NCI-H524 treated with DMSO at 0.1 percent for 48 hours (cell line): ENCODE measurements at places on chromosomes 6 and 20.

GRCh38 chr6:148274809-148275208, 67.8 kb upstream of the SASH1 start:
- DNase-seq, result no peak

- no peak for DNase-seq
Measured at GRCh38 chr20:62390317-62391164, 3.6 kb downstream of the RPS21 start.

DNA sequence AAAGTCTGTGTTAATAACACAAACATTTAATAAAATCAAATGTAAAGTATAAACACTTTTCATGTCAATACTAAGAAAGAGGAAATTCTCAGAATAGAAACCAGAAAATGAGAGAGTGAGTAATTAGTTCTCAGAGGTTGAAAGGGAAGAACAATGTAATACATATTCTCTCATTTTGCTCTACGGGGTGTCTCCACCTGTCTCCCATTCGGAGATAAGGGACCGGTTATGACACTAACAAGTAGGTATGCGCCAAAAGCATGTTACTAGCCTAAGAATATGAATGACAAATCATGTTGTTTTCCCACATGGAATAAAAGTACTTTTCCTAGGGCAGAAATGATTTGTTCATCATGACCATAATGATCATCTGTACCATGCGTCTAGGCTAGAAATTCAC, 35.6 kb upstream of the PRELID3B start:
- no peak for DNase-seq

DNA sequence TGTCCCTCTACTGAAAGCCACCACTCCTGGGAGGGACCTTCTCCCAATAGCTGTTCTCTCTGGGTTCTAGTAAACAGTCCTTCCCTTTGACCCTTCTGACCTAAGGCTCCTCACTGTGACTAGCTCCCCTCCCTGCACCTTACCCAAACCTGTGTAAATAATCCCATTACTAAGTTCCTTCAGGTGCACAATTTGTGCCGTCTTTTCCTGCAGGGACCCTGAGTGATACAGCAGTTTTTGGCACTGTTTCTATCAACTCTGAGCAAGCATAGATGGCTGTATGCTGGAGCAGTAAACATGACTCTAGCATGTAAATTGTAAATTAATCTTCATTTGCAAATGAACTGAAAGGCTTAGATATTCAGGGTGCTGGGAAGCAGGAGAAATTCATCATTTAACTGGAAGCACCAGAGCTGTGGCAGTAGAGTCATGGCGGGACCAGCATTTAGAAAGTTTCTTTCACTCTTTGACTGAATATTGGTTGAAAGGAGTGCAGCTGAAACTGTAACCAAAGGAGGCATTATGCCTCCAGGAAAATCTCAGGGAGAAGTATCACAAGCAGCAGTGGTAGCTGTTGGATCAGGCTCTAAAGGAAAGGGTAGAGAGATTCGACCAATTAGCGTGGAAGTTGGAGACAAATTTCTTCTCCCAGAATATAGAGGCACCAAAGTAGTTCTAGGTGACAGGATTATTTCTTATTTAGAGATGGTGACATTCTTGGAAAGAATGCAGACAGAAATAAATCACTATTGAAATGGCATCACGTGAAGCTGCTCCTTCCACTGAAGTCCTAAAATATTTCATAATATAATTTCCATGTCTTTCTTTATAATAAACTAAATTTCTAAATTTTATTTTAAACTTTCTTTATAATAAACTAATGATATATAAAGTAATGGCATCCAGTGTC, 117.8 kb downstream of the TCP11 start:
- DNase-seq, result no peak

DNA sequence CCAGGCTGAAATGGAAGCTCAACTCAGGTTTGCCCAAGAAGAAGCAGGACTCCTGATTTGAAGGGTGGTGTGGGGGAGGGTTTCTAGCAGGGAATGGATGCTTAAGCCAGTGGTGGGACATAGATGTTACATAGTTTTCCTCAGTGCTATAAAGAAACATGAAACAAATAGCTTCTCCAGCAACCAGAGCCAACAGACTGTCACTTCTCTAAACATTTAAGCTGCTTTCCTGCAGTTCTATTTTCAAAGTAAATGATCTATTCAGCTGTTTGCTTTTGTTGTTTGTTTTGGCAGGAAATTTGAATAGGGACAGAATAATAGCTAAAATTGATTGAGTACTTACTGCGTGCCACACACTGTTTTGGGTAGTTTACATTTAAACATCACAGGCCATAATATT, 169.0 kb downstream of the UST start:
- no peak for DNase-seq

DNA sequence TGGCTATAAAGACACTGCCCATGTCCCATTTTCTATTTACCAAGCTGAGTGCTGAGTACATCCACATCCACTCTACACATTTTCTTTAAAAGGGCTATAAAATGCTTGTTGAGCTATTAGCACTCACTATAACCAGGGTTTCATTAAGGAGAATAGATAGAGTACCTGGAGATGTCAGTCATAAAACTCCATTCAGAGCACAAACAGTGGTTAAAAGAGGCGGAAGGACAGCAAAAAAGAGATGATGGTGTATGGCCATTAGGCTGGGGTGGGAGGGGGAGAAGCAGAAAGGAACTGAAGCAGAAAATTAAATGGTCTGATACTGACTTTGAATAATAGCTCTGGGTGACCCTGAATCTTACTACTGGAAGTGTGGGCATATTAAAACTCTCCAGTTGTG, 609.9 kb upstream of the MAP3K7 start:
- DNase-seq, result no peak

DNA sequence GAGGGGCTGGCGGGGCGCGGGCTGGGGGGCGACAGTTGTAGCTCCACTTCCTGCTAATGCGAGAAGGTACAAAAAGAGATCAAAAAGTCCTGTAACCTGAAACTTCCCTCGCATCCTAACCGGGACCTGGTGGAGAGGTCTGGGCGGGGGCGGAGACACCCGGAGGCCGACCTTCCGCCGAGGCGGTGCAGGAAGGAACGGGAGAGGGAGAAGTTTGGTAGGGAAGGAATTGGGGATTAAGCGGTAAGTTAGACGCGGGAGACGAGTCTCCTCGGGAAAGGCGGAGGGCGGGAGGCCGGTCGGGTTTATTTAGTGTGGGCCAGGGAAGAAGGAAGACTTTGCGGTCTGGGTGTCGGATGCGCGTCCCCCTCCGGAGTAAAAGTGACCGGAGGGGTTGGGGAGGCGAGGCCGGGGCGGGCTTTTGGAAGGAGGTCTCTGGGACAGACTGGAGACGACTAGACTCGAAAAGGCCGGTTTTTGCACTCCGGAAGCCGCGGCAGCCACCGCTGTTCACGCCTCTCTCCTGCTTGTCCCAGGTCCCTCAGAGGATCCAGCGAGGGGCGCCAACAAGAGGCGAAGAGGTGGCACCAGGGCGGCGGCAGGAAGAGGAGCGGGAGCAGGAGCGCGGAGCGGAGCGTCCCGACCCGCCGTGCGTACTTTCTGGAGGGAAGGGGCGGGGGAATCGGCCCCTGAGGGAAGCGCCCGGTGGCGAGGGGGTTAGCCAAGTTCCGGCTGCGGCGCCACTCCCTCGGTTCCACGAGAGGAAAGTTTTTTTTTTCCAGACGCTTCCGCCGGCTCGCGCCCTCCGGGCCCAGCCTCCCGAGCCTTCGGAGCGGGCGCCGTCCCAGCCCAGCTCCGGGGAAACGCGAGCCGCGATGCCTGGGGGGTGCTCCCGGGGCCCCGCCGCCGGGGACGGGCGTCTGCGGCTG, 734 bp downstream of the TPBG start:
- DNase-seq, result no peak

DNA sequence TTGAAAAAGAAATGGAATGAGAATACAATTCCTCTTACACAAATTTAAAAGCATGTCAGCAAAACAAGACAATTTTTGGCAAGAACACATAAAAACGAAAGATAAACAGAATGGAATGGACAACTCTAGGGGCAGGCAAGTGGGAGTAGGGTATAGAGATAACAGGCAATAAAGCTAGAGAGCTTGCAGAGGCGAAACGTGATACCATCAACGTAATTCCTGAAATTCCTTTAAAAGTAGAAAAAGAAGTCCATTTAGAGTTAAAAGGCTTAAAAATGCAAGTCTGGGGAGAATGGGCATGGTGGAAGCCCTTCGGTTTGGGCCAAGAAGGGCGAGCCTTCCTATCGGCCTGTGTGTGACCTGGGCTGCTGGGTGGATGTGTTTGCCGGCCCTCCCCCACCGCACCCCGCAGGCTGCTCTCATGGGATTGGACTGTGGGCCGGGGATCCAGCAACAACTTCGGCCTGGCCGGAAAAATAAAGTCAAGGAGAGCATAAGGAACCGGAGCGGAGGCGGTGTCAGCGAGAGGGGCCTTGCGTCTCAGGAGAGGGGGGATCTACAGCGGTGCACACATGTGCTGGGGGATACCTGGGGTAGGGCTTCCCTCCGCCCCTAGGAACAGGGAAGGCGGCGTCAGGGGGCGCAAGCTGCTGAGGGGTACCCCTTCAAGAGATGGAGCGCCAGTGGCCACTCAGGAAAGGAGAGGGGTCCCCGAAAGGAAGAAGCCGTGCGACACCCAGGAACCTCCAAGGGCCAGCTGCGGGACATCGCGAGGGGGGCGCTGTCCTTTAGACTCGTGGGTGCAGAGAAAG, 4.1 kb downstream of the TMEM239 start:
- no peak for DNase-seq

DNA sequence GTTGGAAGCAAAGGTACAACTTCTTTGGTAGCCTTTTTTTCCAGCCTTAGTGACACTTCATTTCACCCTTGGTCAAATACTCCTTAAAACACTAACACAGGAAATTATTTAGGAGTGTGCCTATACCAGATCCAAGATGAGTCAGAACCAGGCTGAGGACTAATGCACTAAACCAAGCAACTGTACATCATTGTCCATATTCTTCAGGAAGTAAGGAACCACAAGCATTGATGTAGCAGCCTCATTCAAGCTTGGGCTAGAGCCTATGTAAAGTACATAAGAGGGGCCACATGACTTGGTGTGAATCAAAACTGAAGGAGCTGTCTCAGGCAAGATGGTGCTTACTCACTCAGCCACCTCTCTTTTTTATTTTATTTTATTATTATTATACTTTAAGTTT, 20.7 kb upstream of the ADGB start:
- DNase-seq, result no peak

GRCh38 chr6:118188561-118188960, 281.5 kb downstream of the SLC35F1 start:
- DNase-seq, result no peak

DNA sequence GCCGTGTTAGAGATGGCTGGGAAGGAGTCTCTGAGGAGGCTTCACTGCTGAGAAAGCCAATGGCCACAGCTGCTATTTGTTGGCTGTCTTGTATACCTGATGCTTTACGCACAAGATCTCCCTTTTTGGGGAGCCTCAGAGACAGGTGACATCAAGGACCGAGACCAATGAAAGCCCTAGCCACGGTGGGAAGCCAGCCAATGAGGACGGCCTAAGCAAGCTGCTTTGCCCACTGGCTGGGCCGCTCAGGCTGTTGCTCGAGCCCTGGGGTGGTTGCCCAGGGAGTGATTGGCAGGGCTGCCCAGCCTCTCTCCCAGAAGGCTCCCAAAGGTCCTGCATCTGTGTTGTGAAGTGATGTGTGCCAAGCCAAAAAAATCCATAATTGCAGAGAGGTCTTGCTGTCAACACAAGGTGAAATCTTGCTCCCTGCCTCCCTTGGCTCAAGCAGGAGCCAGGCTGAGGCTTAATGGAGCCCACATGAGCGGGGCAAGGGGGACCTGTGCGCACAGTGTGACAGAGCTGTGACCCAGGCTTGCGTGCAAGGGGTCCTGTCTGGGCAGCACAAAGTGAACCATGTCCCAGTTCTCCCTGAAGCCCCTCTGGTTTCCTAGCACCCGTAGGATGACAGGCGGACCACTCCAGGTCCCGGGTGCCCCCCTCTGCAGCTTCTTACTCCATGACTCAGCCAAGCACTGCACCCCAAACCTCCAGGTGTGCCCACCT, 4.3 kb downstream of the MMP24OS start:
- no peak for DNase-seq

DNA sequence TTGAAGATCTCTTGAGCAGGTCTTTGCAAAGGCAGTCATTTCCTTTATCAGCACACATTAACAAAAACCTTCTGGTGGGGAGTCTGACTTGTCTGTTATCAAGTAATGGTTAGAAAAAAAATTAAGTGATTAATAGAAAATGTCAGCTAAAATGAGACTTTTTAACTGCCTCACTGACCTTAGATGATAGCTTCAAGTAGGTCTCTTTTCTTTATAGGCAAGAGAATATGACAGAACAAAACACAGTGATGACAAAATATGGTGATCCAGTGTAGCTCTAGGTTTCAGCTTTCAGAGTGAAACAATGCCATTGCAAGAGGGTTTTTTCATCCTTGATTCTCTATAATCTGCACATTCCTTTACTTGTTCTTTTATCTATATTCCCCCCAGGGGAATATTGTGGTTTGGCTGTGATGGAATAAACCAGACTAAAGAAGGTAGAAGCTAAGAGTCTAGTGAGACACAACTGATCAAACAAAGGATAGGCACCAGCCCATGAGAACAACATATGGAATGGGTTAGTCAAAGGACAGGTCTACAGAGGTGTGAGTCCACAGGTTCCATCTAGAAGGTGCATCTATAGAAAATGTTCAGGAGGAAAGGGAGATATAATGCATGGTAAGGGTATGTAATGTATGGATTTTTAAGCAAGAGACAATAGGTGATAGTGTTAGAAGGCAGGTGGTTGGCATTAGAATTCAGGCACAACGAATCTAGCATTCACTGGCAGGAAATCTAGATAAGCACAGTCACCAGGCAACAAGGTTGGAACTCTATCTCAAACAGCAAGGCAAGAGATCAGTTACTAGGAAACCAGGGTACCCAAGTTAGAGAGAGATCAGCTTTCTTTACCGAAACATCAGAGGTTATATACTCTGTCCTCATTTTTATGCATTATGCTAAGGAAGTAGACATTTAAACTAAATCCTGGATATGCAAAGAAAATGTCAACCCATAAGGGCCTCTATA, 228.9 kb upstream of the SMLR1 start:
- no peak for DNase-seq

GRCh38 chr6:42973926-42974325, 5.1 kb downstream of the PEX6 start:
- DNase-seq, result no peak

GRCh38 chr6:45830441-45831139, 185.1 kb downstream of the CLIC5 start:
- no peak for DNase-seq

DNA sequence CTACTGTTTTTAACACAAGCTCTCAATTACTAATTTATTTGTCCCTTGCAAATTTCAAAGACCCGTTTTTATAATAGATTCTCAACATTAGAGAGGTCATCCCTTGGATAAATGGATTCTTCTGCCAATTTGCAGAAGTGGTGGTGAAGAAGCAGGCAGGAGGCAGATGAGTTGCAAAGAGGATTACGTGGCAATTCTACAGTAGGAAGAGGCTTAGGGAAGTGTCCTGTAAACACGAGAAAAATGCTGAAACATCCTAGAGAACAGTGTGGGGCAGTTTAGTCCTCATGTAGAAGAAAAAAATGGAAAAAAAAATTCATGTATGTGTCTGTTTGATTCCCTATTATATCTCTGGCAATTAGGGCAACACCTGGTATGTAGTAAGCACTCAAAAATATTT, 87.6 kb downstream of the BMP2 start:
- DNase-seq, result no peak
